ENCODE measurements at places on chromosomes 5 and 9. TPM values are rescaled to one million over a fixed set of nuclear protein-coding genes. Genes with fewer than 3 reads are reported as not detected.
A peak's percentile ranks its signal among the peaks of the same experiment; 100 is the strongest.

The B4GALT7 gene
- total RNA-seq = 101 TPM

The SURF6 gene
- total RNA-seq = 16.8 TPM

The OR1L4 gene
- total RNA-seq = not detected

GRCh38 chr9:19320495-19320894 lies 59.5 kb downstream of the RPS6 start:
- DNase-seq = no peak

DNA sequence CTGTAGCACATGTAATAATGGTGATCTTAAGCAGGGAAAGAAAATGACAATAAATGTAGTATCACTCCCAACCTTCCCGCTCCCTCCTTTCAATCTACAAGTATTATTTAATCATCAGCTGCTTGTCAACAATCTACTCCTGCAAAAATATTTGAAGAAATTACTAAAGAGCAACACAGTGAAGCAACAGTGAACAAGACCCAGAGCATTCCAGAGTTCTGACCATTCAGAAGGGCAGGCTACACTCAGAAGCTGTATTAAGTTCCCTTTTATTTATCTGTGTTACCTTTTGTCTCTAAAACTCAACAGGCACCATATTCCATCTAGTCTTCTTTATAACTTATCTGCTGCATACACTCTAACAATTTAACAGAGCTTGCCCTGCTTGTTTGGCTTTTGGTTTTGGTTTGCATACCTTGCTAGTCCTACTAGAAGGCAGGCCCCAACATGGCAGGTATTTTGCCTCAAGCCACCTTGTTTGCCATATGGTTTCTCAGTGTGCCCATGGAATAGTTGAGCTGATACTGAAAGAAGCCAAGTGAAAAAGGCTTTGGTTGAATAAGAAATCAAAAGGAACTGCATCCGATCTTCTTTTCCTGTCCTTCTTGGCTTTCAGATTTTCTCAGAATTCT lies 253.9 kb downstream of the CEMIP2 start:
- DNase-seq = no peak

DNA sequence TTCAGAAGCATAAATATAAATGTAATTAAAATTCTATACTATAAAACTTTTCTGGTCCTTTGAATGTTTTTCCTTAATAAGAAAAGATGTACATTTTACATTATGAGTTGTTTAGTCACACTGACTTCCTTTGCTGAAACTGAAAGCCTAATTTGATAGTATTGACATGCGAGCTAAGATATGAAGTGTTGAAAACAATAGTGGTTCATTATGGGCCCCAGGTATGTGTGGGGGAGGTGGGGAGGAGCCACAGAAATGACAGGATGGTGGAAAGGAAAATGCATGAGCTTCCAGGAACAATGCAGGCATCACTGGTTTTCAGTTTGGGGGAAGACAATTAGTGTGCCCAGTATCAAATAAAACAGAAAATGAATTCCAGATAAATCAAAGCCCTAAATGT lies 35.4 kb upstream of the RLN1 start:
- DNase-seq = no peak

DNA sequence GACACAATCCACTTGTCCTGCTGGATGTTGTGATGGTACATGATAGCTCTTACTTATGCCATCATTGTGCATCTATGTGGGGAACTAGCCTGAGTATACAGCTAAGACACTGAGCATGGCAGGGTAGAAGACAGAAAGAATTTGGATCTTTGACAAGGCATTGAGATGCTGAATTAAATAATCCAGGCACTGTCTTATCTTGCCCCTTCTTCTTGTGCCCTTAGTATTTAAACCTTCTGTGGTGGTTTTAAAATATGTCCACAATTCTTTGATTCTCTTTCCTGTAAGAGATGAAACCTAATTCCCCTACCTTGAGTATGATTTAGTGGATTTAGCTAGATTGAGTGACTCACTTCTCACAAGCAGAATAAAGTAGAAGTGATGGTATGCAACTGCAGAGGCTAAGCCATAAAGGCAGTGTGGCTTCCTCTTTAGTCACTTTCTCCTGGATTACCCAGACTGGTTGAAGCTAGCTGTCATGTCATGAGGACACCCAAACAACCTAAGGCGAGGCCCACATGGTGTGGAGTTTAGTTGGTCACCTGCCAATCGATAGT lies 174.0 kb upstream of the NREP start:
- no peak for DNase-seq

- no peak for DNase-seq
These were observed 530.4 kb downstream of the ACTL7B start for GRCh38 chr9:108325406-108325805.

GRCh38 chr5:149834246-149834855 lies 104.2 kb downstream of the PPARGC1B start:
- DNase-seq = peak; percentile 50

Data from Caki2 (cell line).